ENCODE measurements at places on chromosomes 2 and 18.
A peak's percentile ranks its signal among the peaks of the same experiment; 100 is the strongest.

GRCh38 chr2:173027181-173028128 is 48.2 kb upstream of the MAP3K20 start:
- peak; percentile 82 for DNase-seq

DNA sequence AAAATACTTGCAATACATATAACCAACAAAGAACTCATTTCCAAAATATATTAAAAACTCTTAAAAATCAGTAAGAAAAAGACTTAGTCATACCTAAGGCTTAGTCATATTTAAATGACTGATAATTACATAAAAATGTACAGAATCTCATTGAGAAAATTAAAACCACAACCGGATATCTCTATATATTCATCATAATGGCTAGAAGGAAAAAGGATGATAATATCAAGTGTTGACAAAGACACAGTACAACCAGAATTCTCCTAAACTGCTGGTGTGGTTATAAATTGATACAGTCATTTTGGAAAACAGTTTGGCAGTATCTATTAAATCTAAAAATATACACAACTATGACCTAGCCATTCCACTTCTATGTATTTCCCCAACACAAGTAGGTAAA is 27.1 kb upstream of the IHH start:
- no peak for DNase-seq

DNA sequence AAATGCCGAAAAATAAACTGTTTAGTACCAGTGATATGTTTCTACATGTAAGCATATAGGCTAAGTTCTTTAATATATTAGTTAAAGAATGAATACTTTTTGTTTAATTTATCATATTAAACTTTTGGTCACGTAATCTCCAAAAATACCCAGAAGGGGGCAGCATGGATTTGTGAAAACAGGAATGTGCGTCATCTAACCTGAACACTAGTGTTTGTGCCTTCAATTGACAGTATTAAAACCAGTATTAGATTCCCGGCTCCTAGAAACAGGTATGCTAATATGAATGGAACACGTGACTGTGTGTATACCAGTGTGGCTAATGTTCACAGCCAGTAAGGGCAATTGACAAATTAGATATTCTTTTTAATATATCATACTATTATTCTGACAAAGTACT is 51.8 kb downstream of the WDR7 start:
- DNase-seq, result no peak

GRCh38 chr2:233850745-233851144 is 3.6 kb downstream of the HJURP start:
- no peak for DNase-seq

DNA sequence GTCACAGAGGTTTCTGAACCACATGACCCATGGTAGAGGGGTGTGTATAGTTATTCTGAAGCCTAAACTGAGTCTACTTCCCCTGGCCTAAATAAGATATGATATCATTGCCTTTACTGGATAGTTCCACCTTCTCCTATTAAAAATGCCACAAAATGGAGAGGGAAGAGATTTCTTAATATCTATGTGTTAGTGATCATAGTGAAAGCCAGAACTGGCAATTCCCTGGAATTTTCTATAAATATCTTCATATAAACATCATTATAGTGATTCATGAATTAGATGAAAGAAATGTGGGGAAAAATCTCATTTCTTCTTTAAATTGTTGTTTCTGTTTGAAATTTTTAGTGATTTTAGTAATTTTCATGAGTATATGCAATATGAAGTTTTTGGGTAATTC is 45.8 kb downstream of the TSHZ1 start:
- DNase-seq, result no peak

- DNase-seq, result no peak
Observed at GRCh38 chr2:119009110-119009509, 67.1 kb downstream of the MARCO start.

DNA sequence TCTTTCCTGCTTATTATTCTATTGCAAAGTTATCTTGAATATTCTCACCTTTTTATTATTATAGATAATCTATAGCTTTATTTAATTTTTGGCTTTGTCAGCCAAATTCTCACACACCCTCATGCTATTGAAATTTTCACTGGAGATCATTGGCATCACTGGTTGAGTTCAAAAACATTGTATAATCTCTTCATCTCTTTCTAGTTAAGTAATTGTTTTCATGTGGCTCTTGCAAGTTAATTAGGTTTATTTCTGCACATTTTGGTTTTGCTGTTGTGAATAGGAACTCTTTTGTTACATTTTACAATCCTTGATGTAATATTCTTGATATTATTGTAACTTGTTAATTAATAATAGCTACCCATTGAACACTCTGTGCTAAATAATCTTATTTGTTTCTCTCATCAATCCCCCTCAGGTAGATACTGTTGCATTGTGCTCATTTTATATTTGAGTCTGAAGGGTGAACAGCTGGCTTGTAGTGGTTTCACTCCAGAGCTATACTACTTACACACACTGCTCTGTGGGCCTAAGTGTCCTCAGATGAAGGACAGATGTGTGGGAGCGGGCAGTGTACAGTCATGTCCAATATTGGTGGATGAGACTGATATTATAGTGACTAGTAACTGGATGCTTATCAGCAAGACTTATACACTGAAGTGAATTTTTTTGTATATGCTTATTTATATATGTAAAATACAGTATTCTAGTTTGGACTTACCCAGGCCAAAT is 112.7 kb downstream of the LCLAT1 start:
- no peak for DNase-seq

- DNase-seq, result no peak
Observed at GRCh38 chr18:39571511-39571910, 2005.9 kb upstream of the CELF4 start.

DNA sequence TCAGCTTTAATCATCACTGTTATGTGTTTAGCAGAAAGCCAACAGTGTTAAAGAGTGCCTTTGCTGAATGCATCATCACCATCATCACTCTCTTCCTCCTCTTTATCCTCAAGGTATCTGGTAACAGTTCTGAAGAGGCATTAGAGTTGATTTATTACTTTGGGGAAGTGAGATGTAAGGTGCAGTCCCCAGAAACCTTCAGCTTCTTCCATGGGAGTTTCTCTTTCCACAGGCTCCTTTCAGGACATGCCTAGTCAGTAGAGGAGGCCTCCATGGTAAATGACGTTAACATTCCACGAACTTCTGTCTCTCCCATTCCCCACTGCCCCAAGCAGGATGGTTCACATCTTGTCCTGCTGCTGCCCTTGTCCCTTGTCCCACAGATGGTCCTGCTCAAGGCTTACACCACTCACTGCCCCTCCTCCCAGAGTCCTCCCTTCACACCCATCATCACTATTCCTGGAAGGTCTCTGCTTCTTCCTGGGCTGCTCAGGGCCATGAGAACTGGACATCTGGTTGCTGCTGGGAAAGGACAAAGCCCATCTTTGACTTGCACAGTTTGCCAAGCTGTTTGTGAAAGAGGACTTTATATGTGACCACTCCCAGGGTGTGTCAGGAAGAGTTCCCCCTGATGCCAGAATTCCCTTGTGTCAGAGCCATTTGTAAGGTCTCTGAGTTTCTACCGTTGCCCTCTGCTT is 5.3 kb upstream of the REG1A start:
- DNase-seq, result no peak

DNA sequence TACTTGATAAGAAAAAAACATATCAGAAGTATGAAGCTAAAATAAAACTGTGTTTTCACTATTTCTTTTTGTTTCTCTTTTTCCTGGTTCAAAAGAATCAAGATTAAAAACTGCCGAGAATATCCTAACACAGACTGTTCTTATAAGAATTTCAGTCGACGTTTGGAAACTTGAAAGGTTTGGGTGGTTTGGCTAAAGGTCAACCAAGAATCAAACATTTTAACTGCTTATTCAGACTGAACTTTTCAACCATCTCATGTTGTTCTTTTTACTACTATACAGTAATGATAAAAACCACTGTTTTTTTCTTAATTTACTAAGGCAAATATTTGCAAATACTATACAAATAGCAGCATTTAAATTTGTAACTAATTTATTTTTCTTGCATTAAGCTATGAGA is 308.5 kb upstream of the TFPI start:
- no peak for DNase-seq

DNA sequence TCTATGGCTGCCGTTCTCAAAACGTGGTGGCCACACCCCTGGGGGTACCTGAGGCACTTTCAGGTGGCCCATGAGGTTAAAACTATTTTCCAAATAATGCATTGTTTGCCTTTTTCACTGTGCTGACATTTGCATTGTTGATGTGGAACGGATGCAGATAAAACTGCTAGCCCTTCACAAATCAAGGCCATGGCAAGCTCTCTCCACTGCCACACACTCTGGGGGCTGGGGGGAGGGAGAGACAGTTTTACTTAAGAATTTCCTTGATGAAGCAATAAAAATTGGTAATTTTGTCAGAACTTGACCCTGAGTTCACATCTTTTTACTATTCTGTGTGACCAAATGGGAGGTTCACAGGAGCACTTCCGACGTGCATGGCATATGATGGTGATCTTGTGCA is 22.0 kb upstream of the TGIF1 start:
- no peak for DNase-seq

DNA sequence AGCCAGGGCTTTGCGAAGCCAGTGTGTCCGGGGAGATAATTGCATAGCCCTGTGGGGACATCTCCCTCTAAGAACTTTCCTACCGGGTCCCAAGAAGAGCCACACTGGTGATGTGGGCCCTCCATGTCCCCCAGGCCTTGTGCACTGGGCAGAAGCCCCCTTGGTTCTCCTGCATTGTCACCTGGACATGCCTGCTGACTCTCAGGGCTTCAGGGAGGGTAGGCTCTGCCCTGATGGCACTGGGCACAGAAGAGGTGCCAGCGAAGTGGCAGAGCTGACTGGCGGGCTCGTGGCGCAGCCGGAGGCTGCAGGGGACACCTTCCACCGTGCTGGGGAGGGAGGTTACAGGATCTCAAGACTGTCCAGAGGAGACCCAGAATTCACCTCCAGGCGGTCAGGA is 28.3 kb downstream of the GLI2 start:
- DNase-seq, result no peak

GRCh38 chr18:11983592-11983991 is 2.3 kb downstream of the IMPA2 start:
- no peak for DNase-seq

GRCh38 chr2:84494070-84494469 is 22.2 kb upstream of the DNAH6 start:
- DNase-seq, result no peak

DNA sequence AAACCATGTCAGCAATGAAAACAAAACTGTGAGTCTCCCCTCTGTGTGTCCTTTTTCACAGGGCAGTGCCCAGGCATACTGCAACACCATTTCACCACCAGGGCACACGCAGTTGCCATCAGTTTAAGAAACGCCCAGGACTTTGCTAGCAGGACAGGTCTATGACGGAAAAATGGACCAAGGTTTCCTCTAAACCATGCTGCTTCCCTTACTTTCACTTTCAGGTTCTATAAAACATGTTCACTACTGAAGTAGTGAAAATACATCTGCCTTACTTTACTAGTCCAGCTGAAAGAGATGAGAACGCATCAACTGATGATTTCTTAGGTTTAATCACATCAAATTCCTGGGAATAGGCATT is 110.5 kb downstream of the TCF4 start:
- DNase-seq, result peak; percentile 43

DNA sequence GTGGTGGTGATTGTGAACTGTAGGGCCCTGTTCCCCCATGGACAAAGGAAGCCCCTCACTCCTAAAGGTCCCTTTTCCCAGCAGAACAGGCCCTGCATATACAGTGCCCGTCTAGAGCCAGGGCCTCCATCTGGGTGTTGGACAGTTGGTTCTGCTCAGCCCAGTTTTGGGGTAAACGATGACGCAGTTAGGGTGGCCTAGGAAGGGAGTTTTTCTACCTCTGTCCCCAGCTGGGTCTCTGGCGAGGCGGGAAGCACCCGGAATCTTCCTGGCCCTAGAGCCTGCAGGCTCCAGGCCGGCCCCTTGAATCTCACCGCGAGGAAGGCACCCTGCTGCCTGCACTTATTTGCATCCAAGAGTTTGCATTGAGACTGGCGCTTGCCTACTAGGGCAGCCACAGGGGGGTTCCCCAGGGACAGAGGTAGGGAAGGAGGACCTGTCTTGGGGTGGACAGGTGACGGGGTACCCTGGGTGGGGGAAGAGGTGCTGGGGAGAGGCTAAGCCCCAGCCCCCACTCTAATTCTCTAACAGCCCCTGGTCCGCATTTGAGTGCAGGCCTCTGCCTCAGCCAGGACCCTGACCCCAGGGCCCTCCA is 529 bp upstream of the MTA3 start:
- DNase-seq, result no peak

GRCh38 chr2:214836568-214836967 is 27.1 kb upstream of the BARD1 start:
- no peak for DNase-seq

GRCh38 chr18:26854292-26854881 is 11.1 kb downstream of the AQP4 start:
- no peak for DNase-seq

DNA sequence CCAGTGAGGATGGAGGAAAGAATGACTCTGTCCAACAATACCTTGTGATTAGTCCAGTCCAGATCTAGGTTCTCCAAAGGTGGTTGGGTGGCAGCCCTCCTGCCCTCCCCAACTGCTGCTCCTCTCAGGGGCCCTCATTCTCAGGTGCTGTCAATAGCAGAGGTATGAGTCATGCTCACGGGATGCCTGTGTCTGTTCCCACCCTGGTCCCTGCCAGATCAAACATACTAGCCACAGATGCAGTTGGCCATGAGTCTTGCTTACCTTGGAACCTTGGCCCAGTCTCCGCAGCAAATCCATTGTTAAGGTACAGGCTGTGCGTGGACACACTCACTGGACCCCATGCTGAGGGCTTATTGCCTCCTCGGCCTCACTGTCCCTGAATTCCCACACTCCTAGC is 24.9 kb upstream of the RPIA start:
- no peak for DNase-seq

- no peak for DNase-seq
Observed at GRCh38 chr2:50645346-50645745, 386.6 kb downstream of the NRXN1 start.

DNA sequence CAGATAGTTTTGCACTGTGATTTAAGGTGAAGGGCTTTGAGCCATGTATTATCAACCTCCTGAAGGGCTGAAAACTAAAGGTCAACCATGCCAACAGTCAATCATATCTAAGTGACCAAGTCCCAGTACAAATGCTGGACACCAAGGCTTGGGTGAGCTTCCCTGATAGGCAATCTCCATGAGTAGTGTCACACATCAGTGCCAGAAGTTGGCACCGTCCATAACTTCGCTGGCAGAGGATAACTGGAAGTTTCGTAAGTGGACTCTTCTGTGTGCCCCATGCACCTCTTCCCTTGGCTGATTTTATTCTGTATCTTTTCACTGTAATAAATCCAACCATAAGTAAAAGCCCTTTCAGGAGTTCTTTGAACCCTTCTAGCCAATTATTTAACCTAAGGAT is 13.2 kb downstream of the REV1 start:
- DNase-seq, result no peak

GRCh38 chr2:65402323-65402722 is 30.1 kb downstream of the SPRED2 start:
- no peak for DNase-seq
